Stimulated activated CD8-positive, alpha-beta memory T cell treated with anti-CD3 and anti-CD28 coated beads, Interleukin-4, amount 100 ng/mL, for 4 hours (primary cell): ENCODE measurements at places on chromosomes 12 and 14.

DNA sequence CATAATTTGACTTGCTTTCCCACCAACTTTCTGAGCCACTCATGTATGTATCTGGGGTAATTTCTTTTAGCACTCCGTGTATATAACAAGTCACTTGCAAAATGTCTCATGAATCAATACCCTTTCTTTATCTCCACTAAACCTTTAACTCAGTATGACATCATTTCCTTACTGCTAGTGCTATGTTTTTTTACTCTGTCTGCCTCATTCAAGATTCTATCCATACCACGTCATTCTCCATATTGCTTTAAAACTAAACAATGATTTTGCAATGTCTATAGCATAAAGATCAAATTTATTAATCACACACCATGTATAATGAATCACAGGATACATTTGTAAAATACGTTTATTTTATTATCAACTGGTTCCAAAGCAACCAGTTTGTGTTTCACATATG lies 178.2 kb downstream of the PIK3C2G start:
- no peak for DNase-seq

DNA sequence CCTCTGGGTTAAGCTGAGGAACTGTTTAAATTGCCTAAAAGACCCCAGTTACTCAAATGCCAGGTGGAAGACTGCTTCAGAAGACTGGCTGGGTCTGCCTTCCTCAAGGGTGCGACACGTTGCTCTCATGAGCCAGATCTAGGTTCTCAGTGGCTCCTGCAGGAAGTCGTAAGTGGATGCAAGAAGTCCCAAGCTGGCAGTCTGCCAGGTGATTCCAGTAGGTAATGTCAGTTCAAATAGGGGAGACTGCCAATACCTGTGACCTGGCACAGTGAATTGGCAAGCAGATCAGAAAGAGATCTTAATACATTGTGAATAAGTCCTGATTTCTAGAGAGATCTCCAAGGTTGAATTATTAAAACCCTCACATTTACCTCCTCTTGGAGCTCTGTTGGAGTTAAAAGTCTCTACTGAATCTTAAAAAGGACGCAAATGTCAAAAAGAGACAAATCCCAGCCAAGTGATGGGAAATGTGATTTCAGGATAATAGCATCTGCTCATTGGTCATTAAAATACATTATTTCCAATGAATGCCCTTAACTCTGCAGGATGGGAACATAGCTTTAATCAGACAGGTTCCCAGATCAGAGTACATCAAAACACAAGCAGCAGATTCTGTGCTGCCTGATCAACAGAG lies 98.8 kb upstream of the FRMD6 start:
- DNase-seq: no peak

DNA sequence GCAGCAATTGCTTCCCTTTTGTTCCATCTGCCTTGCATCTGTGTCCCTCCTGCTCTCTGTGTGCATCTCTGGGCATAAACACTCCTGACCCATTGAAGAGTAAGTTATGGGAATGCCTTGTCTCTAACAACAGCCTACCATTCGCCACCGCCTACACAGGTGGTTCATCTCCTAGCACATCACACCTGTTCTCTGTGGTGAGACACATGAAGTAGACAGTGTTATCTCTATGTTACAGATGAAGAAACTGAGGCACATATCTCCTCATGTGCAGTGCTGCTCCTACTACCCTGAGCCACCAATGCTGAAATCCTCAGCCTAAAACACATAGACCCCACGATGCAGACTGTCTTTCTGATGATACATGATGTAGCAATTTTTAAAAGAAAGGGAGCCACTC lies 77.6 kb downstream of the PITPNM2 start:
- no peak for DNase-seq

GRCh38 chr12:75611041-75611440 lies 99.6 kb upstream of the KRR1 start:
- DNase-seq: no peak
